Activated naive CD4-positive, alpha-beta T cell treated with anti-CD3 and anti-CD28 coated beads, Interleukin-2, amount 50 U/mL, for 72 hours (primary cell): ENCODE measurements at places on chromosomes 16 and 17.

DNA sequence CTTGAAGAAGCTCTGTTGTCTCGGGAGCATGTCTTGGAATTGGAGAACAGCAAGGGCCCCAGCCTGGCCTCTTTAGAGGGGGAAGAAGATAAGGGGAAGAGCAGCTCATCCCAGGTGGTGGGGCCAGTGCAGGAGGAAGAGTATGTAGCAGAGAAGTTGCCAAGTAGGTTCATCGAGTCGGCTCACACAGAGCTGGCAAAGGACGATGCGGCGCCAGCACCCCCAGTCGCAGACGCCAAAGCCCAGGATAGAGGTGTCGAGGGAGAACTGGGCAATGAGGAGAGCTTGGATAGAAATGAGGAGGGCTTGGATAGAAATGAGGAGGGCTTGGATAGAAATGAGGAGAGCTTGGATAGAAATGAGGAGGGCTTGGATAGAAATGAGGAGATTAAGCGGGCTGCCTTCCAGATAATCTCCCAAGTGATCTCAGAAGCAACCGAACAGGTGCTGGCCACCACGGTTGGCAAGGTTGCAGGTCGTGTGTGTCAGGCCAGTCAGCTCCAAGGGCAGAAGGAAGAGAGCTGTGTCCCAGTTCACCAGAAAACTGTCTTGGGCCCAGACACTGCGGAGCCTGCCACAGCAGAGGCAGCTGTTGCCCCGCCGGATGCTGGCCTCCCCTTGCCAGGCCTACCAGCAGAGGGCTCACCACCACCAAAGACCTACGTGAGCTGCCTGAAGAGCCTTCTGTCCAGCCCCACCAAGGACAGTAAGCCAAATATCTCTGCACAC is 21.2 kb downstream of the AKAP1 start:
- DNase-seq = no peak

DNA sequence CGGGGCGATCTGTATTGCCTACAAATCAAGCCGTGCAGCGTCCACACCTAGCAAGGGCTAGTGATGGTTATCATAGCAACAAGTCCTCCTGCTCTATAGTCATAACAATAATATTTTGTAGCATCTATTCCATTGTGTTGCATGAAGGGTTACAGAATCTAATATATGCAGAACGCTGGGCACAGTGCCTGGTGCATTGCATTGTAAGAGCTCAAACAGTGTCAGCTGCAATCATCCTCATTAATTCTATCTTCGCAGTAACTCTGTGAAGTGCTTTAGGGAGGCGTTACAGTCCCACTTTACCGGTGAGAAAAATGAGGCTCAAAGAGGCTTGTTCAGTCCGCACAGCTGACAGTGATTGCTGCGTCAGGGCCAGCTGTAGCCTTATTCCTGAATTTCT is 149.4 kb downstream of the RBFOX1 start:
- no peak for DNase-seq

DNA sequence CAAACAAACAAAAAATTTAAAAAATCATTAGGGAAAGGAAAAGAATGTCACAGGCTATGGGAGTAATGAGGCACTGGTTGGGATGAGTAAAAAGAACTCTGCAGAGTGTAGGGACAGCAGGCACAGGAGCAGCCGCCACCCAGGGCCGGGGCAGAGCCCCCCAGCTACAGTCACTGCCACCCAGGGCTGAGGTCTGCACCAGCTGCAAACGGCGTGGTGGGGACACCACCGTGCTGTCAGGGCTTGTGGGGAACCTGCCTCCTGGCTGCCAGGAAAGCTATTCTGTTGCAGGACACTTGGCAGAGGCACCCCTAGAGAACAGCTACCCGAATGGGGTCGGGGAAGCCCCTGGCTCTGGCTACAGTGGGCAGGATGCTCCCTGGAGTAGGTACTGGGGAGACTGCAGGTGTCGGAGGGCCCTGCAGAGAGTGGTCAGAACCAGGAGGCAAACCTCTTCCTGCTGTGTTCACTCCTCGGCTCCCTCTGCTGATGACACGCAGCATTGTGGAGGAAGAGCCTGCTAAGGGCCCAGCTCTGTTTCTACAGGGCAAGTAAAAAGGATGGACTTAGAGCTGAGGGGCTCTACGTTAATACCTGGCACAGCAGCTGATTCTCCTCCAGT is 32.3 kb upstream of the CAPN15 start:
- DNase-seq = no peak

DNA sequence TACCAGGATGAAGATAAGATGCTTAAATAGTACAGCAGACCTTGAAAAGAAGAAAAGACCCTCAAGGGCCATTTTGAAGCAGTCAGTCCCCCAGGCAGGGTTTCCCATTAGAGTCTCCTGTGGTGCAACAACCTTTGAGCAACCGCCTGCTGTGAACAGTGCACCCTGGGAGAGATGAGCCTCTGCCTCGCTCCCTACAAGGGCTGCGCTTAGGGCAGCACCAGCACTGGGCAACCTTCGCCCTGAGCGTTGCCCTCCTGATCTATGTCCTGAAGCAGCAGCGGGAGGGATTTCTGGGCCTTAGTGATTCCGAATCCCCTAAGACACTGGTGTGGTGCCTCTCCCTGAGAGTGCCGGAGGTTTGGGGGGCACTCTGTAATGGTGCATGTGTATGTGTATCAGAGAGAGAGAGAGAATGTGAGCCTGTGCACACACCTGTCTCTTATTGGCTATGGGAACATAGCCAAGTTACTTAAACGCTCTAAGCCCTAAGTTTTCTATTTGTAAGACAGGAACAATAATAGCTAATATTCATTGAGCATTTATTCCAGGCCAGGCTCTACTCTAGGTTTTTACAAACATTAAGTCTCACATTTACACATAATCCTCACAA is 25.2 kb upstream of the ABCC12 start:
- no peak for DNase-seq

- no peak for DNase-seq
Observed at GRCh38 chr16:12395268-12395667, 408.4 kb downstream of the CPPED1 start.

GRCh38 chr16:67551972-67552371 is 10.4 kb upstream of the CTCF start:
- no peak for DNase-seq

DNA sequence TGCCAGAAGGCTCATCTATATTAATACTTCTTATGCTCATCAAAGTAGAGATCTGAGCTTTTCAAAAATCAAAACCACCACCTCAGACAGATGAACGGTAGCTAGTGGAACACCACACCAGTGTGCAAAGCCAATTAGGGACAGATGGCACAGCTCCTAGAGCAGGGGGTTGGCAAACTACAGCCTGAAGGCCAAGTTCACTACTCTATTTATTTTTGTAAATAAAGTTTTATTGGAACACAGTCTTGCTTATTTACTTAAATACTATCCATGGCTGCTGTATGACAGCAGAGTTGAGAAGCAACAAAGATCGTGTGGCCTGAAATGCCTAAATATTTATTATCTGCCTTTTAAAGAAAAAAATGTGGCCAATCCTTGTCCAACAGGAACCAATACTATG is 56.8 kb downstream of the AMFR start:
- DNase-seq = no peak

DNA sequence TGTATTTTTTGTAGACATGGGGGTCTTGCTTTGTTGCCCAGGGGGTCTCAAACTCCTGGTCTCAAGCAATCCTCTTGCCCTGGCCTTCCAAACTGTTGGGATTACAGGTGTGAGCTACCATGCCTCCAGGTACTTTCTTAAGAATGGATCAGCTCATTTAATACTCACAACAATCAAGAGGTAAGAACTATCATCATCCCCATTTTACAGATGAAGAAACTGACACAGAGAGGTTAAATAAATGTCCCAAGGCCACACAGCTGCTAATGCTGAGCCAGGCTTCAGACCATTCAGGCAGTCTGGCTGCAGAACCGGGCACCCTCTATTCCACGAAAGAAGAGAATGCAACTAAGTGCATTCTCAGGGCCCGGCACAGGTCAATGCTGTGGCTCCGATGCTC is 22.0 kb downstream of the CCDC102A start:
- DNase-seq = no peak

GRCh38 chr16:55089600-55089999 is 158.9 kb downstream of the IRX5 start:
- no peak for DNase-seq

DNA sequence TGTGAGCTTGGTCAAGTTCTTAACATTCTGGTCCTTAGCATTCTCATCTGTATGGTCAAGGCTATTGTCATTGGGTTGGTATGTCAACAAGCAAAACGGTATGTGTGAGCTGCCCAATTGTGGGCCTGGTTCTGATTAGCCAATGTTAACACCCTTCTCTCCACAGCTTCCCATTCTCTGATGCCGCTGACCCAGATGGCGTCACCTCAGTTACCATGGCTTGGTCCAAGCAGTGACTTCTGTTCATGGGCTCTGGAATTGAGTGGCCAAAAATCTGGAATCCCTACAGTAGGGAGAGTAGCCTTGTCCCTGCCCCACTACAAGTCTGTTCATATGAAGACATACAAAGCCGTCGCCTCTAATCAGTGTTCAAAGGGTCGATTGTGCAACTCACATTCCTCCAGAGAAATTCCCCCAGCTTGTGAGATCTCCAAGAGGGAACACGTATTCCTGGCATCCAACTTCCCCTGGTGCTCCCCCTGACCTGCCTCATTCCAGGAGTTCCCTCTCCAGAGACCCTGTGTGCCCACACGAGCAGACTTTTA is 15.8 kb downstream of the TMEM98 start:
- no peak for DNase-seq

DNA sequence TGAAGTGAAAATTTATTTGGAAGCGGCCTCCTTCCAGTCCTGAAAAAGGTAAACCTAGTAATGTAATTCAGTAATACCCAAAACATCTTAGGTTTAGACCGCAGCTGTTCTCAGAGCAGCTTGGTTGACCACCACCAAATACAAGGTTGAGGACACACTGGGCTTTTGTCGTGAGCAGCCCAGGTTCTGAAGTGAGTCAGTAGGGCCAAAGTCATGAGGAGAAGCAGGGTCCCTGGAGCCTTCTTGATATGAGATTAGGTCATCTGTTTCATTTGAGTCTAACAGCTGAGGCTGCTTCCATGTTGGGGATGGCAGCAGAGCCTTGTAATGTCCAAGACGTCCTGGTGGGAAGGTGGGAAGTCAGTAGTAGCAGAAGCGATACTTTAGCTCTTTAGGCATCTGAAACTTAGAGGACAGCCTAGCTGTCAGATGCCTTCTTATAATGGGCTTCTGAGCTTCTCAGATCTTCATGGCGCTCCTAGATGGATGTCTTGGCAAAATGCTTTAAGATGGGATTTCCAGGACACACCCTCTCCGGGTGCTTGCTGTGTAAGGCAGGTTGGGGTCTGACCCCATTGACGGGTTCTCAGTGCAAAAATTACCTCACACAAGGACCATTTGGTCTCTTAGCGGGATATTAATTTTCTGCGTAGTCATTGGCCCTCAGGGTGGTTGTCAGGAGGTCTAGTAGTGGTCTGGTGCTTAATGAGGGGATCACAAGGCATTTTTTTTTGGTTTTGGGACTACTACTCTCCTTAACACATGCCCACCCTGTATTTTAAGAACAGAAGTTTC is 2.4 kb downstream of the ALKBH5 start:
- no peak for DNase-seq

GRCh38 chr17:45896803-45897693 is 2.7 kb downstream of the MAPT start:
- DNase-seq = peak; percentile 23

- no peak for DNase-seq
Observed at GRCh38 chr16:9053006-9053601, 38.3 kb upstream of the HAPSTR1 start.

- no peak for DNase-seq
Observed at GRCh38 chr17:73547790-73548189, 96.5 kb downstream of the SDK2 start.

- DNase-seq = no peak
Observed at GRCh38 chr17:47866941-47867340, 16.0 kb upstream of the SP6 start.

DNA sequence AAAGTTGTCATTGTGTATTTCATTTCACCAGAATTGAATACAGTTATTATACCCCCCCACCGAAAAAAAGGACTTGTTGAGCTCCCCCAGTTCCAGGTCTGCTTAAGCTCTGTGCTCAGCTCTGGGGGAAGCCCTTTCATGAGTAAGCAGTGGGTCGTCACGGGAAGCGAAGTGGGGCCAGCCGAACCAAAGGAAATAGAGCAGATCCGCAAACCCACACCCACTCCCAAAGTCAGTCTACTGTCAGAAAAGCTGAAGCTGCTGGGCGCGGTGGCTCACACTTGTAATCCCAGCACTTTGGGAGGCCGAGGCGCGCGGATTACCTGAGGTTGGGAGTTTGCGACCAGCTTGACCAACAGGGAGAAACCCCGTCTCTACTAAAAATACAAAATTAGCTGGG is 50.1 kb downstream of the PECAM1 start:
- DNase-seq = no peak

- DNase-seq = no peak
Observed at GRCh38 chr17:76529224-76530094, 8.1 kb downstream of the CYGB start.

GRCh38 chr17:8122924-8123694 is 797 bp downstream of the HES7 start:
- peak; percentile 60 for DNase-seq

DNA sequence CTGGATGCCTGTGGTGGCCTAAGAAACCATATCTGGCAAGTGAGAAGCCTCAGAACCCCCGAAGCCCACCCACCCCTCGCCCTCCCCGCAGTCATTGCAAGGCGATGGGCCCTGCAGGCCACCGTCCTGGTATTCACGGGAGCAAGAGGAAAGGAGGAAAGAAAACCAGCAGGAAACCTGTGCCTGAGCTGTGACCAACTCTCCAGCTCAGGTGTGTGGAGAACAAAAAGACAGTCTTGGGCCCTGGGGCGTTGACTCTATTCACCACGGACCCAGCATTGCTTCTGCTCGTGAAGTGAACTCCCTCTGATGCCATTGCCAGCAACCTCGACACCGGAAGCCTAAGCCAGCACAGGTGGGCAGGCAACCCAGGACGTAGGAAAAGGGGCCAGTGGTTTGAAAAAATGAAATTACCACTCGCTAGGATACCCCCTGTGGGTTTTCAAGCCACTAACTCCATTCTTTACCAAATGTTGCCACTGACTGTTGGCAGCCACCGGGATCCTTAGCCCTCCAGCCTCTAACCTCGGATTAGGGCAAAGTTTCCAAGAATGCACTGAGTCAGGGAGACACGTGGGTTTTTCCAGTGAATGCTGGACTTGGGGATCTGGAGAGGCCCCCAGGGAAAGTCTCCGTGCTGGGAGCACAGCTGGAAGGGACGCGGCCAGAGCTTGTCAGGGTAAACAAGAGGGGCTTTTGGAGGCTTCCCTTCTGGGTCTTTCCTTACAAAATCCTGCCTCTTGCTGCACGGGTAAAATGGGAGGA is 25.1 kb downstream of the FA2H start:
- DNase-seq = no peak

DNA sequence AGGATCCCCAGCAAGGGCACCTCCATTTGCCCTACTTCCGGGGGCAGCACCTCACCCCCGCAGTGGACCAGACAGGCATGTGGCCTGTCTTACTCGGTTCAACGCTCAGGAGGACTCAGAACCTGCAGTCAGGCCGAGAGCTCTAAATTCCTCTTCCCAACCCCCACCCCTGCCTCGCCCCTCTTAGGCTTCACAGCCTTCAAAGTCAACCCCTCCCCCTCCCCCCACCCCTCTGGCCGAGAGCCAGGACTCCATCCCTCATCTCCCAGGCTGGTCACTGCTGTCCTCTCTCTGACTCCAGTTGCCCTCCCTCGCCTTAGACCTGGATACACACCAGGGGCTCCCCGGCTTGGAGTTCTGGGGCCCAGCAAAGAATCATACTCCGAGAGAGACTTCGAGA is 8.1 kb upstream of the HS3ST6 start:
- no peak for DNase-seq
